Umbilical cord (tissue), 2 donors: ENCODE measurements at places on chromosomes 6 and 20.
A peak's percentile ranks its signal among the peaks of the same experiment; 100 is the strongest.

DNA sequence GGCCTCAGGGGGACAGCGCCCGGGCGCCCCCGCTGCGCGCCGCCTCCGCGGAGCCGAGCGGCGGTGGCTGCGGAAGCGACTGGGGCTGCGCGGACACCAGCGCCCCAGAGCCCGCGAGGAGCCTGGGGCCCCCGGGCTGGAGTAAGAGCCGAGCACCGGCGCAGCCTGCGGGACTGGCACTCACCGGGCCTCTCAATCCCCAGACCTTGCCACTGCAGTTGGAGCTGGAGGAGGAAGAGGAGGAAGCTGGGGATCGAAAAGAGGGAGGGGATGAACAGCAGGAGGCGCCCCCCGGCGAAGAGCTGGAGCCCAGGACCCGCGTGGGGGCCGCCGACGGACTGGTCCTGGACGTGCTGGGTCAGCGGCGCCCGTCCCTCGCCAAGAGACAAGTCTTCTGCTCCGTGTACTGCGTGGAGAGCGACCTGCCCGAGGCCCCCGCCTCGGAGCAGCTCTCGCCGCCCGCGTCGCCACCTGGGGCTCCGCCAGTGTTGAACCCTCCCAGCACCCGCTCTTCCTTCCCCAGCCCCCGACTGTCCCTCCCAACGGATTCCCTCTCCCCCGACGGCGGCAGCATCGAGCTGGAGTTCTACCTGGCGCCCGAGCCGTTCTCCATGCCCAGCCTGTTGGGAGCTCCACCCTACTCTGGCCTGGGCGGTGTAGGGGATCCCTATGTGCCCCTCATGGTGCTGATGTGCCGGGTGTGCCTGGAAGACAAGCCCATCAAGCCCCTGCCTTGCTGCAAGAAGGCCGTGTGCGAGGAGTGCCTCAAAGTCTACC lies 590 bp downstream of the RNF217 start:
- DNase-seq: peak; percentile 63

DNA sequence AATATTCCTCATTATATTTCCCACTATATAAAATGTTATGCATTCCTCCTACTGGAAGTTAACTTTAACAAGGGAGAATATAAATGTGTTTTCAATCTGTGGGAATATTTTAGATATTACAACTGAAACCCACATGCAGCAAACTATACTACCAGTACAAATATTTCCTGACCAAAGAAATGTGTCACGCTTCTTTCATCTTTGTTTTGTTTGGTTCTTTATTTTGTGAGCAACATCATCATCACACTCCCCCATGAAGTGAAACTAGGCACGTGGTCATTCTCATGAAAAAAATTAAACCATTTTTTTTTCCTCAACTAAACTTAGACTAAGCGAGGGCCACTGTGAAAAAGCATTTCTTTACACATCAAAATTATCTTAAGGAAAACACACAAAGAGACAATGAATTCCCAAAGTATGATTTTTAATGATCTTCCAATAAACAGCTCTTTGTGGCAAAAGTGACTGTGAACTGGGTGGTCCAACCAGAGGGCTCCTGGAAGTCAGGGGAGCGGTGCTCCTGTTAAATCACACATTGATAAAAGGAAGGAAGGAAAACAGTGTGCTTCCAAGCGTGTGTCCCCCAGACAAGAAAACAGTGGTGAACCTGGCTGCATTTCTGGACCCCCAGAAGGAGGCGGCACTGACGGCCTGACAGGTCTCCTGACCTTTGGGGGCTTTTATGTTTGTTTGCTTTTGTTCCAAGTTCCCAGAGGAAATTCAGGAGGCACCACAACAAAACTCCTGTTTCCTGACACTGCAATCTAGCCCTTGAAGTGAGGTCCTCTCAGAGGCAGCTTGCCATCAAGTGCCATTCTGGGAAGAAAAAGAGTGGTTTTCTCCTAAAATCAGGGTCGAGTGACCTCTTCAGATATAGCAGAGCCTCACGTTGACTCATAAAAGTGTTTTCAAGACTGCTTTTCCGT lies 166.8 kb upstream of the FOXQ1 start:
- no peak for DNase-seq

DNA sequence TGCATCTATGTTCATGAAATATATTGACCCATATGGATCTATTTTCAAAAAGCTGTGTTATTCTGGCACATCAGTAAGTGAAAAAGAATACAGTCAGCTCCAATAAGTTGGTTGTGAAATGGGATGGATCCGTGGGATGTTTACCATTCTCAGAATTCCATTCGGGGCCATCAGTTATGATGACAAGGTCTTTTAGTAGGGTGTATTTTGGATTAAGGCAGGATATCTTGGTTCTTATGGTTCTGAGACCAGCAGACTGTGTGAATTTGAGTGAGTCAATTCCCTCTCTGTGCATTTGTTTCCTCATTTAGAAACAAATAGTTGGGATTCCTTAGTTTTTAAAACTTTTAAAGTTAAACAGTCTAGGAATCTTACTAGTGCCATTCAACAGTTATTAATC lies 287.4 kb downstream of the CD109 start:
- no peak for DNase-seq

DNA sequence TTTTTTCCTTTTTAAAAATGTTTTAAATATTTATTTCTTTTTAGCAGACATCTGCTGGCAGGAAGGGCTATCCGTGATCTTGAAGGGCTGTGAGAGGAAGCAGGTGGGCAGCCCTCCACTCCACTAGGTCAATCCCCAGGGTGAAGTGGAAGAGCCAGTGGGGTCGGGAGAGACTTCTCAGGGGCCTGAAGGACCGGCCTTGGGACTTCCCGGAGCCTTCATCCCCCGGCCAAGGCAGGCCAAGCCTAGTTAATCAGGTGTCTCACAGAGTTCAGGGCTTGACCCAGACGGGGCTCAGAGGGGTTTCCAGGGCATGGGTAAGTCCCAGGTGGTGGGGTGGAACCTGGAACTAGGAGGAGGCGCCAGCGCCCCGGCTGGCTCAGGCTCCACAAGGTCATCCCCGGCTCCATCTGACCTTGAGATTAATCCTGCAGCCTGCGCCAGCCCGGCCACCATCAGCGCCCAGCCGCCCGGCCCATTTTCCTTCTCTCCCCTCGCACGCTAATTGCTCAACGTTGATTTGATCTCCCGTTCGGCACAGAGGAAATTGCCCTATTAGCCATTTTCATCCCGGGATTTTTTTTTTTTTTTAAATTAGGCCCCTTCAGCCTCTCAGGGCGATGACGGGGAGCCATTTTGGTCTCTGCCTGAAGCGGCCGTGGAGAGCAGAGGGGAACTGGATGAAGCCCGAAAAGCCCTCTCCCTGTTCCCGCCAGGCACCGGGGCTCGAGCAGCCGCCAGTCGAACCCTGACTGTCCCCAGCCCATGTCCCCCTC lies 44.4 kb downstream of the MDFI start:
- DNase-seq: no peak

- DNase-seq: no peak
Observed at GRCh38 chr6:38955861-38956260, 92.7 kb upstream of the GLP1R start.

GRCh38 chr6:14120546-14120945 lies 3.0 kb downstream of the CD83 start:
- no peak for DNase-seq
